ENCODE measurements at places on chromosomes 6 and 20.

GRCh38 chr20:44967207-44967807 is 995 bp downstream of the STK4 start:
- DNase-seq, result no peak

- DNase-seq, result no peak
Observed at GRCh38 chr6:152532556-152533422, 104.4 kb downstream of the SYNE1 start.

DNA sequence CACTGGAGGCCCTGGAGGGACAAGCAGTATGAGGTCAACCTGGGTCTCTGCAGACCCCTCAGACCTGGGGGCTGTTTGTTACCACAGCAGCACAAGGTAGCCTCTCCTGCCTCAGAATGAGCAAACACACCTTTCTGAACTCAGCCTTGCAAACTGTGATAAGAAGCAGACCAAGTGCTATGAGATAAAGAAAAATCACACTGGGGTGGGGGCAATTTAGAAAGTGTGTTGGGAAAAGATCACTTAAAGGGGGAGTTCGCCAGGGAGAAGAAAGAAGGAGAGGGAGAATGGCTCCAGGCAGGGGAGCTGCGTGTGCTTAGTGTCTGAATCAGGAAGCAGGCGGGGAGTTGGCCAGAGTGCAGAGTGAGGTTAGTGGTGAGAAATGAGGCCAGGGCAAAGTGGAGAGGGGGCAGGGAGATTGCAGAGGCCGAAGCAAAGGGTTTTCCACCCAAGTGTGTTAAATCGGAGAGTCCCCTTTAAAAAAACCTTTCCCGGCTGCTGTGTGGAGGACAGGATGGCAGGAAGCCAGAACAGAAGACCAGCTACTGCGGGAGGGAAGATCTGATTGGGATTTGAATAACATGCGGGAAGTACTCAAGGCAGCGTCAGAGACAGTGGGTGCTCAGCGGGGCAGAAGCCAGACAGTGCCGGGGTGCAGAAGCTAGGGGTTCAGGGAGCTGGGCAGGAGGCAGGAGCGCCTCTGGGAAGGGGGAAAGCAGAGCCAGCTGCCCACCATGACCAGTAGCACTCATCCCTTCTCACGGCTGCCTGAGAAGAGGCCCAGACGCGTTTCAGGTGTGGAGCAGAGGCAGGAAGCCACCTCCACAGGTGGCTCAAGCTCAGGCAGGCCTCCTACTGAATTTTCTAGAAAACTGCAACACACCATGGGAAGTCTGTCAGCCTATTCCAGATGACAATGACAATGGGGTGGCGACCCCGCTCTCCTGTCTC is 9.0 kb downstream of the ADA start:
- DNase-seq, result no peak

DNA sequence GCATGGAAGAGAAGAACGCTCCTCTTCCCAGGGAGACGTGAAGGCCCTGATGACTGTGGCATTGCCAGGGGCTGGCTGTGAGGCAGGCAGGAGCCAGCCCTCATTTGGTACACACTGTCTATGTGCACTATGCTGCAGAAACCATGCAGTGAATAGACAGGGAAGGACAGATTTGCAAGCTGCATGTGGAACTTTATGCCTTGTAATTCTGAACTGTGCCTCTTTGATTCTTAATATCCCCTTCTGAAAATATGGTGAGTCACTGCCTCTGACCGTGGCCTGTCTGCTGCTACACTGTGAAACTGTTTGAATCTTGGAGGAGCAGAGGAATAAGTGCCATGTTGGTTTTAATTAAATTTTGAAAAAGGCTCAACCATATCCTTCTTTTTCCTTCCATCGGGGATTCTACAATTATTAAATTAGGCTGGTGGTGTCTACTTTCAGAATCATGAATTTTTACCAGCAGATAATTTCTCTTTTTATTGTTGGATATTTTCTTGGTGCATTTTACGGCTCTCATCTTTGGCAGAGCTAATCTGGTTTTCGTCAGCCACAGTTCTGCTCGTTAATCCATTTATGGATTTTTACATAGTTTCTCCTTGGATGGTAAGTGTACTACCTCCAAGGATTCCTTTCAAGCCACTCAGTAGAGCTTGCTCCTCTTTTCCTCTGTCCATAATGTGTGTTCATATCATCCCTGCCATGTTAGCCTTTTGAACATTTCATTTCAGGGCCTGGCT is 301.0 kb upstream of the SLC35B3 start:
- no peak for DNase-seq

GRCh38 chr6:143126574-143126941 is 65.9 kb downstream of the AIG1 start:
- no peak for DNase-seq

All from thymus (tissue), 14 donors.